ENCODE measurements at places on chromosomes 6 and 20. TPM values are rescaled to one million over a fixed set of nuclear protein-coding genes. Genes with fewer than 3 reads are reported as not detected.

The PDYN gene
- total RNA-seq: not detected

The DEFB127 gene
- not detected for total RNA-seq

The CALHM5 gene
- total RNA-seq: 0.06 TPM

The SLC44A4 gene
- not detected for total RNA-seq

The LHFPL5 gene
- total RNA-seq: 0.12 TPM
